ENCODE measurements at places on chromosomes 4 and X.

DNA sequence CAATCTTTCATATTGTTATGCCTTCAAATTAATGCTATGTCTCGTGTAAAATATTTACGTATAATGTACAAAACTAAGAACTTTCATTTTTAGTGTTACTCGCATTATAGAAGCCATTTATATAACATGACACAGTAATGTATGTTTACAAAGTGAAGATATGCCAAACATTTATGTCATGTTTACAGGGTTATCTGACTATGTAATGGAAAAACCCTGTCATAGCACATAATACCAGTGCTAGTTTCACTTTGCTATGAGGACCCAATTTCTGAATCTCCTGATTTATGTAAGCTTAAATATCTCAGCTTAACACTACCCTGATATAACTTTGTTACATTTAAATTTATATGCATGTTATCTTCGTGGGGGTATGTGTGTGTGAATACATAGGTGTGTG lies 233.1 kb downstream of the FAT4 start:
- peak; percentile 4 for DNase-seq

GRCh38 chr4:94581766-94582165 lies 130.0 kb downstream of the PDLIM5 start:
- DNase-seq = no peak

GRCh38 chrX:2635342-2635741 lies 55.8 kb upstream of the CD99 start:
- DNase-seq = no peak

- no peak for DNase-seq
Observed at GRCh38 chr4:105232374-105232773, 85.7 kb downstream of the TET2 start.

GRCh38 chr4:25835384-25835783 lies 27.4 kb downstream of the SEL1L3 start:
- DNase-seq = no peak

DNA sequence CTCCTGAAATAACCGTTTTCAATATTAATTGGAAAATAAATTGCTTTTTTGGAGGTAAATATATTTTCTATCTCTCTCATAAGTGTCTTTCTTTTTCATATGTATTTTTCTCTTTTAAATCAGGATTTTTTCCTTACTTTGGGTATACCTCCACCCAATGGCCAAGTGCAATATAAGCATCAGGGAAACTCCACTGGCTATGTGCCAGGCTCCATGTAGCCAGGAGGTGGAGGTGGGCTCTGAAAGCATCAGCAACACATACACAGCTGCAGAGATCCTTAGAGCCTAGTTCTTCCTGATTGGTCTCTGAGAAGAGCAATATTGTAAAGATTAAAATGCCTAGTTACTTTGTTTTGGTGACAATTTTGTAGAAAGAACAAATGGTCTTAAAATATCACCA lies 3.4 kb downstream of the GABRA2 start:
- DNase-seq = no peak

DNA sequence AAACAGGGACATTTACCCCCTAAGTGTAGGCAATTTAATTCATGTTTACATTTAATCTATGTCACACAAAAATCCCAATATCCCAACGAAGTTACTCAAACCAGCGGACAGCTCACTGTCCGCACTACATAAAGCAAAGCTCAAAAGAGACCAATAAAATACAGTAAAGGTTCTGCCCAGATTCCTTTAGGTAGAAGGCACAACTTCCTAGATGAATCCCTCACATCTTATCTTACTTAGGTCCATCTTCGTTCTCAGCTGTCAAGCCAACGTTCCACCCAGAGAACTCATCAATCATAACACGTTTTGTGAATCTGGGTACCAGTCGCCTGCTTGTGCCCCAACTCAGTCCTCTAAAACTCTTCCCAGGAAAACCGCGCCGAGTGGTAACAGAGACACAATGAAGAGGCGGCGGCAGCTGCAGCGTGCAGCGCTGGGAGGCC lies 1.7 kb downstream of the HNRNPDL start:
- peak; percentile 12 for DNase-seq

- no peak for DNase-seq
Observed at GRCh38 chrX:39518476-39519029, 579.2 kb downstream of the BCOR start.

DNA sequence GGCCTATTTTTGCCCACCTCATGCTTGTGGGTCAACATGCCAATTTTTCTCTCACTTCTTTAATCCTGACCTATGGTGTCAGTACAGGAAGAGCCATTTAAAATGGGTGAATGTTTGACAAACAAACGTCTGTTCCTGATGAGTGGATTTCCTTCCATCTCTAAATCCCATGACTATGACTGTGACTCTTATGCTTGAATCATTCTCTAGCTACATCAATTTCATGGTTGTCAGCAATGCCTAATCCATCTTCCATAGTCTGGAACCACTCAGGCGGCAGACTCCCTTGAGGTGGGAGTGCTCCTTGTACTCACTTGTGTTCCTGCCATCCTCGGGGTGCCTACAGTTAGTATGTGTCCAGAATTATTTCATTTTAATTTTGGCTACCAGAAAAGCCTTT lies 194.9 kb upstream of the RPS6KA3 start:
- DNase-seq = peak; percentile 20

GRCh38 chrX:2647627-2648026 lies 43.5 kb upstream of the CD99 start:
- no peak for DNase-seq

DNA sequence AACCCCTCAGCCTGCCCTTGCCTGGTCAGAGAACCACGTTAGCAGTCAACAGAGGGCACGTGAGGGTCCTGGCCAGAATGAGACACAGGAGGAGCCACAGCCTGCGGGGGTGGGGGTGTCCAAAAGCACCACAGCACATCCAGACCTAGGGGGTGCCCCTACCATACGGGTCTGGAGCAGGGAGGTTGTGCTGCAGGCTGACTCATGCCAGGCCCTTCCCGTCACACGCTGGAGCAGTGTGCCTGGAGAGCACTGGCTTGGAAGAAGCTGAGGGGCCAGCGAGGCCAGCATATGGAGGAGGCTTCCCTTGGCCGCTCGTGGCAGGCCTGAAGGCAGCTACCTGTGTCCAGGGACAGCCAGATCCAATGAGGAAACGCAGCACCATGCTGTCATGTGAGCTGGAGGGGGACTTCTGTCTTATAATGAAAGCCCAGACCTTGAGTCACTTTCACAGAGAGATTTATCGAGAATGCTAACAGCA lies 1.5 kb upstream of the IRAK1 start:
- DNase-seq = peak; percentile 75

- DNase-seq = no peak
Observed at GRCh38 chrX:153526042-153526441, 8.6 kb downstream of the ATP2B3 start.

DNA sequence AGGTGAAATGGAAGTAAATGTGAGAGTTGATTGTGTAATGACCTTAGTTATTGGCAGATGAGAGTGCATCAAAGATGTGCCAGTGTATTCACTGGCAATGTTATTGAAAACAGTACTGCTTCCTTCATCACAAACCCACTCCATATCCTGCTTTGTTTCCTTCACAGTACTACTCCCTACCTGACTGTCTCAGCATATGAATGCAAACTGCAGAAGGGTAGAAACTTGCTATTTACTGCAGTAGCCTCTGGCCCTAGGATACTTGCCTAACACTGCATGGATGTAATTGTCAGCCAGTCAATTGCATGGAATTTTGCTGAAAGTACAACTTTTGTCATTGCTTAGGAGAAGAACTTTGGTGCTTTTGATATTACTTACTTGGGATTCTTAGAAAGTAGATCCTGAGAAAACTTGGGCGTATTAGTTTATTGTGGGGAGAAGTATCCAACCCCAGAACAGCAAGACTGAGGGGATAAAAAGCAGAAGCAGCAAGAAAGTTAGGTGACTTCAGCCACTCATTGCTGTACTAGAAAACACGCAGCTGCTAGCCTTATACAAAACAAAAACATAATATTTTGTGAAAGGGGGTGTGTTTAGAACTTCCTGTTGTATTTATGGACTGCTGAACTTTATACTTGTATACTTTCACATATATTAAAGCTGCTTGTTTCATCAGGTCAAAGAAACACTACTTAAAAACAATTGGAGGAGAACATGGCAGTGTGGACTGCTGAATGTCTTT lies 219.0 kb downstream of the CCNG2 start:
- DNase-seq = no peak

DNA sequence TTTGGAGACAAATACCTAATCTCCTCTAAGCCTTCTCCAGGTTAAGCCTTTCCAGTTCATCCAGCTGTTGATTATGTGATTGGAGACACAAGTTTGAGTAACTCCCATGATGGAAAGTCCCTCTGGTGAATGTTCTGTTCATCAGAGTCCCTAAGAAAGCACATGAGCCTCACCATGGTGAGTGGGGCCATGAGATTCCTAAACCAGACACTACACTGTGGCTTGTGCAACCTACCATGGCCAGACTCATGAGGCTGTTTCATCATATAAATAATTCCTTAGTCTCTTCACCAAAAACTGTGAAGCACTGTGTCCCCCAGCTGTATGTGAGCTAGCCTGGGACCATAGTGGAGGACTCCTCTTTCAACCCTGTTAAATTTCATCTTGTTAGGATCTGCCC lies 14.4 kb downstream of the PKD2 start:
- DNase-seq = no peak

DNA sequence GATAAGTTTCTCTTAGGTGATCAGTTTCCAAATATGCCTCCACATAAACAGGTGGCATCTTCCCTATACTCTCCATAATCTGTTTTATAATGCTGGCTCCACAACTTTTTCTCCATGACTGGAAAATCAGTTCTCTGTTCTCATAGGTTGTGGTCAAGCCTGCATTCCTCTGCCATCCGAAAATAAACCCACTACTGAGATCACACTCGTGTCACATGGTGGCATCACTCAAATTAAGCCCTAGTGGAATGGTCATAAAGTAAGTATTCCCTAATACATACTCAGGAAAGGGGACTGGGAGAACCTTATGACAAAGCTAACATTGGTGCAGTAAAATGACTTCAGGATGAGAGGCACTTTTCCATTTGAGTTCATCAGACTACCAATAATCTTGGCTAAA lies 37.6 kb downstream of the MAGED4B start:
- no peak for DNase-seq

DNA sequence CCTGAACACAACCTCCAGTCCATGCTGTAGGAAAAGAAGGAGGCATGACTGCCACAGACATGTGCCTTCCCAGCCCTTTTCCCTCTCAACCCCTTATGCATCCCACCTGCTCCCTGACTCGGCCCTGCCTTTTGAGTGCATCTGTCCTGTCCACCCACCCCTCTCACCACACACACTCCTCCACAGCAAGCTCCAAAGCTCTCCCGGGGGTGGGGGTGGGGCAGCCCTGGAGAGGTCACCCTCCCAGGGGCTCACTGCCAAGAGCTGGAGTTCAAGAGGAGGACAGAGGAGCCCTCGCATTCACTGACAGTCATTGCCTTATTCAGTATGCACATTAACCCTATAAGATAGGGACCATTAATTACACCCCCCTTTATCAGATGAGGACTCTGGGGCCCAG lies 46.6 kb upstream of the MAMLD1 start:
- no peak for DNase-seq

DNA sequence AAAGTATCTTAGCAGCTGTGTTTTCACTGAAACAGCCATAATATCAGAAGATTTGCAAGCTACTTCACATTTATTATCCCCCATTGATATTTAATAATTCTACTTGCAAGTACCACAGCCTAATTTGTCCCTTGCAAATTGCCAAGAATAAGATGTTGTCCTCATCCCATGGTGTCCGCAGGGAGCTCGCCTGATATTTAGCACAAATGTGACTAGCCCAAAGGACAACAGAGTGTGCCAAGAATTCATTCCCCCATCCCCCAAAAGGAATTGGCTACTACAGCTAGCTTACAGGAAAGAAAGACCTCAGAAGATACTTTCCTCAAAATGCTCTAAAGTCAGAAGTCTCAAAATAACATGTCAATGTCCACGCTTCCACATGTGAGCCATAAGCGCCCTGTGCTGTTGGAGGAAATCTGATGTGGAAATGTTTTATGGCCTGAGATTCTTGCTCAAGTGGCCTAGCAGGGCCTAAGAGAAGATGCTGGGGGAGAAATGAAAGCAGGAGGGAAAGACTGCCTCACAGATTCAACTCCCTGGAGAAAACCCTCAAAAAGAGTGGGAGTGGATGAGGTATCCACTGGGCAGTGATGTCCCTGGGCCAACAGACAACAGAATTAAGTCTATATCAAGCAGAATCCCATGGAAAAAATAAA lies 111.4 kb downstream of the SH3KBP1 start:
- DNase-seq = no peak

DNA sequence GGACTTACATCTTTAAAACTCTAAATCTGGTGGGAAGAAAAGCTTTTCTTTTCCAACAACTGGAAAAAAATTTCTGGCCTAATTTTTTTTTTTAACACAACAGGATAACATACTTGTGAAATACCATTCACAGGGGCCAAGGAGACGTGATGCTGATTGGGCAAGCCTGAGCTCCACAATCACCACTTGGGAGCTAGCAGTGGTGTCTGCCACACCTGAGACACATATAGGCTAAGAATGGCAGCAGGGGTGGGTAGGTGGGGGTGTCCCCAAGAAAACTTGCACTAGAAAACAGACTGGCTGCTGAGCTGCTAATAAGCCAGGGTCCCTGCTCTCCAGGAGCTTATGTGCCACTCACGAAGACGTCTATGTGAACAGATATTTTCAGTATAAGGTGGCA lies 5.6 kb upstream of the PKD2 start:
- no peak for DNase-seq

DNA sequence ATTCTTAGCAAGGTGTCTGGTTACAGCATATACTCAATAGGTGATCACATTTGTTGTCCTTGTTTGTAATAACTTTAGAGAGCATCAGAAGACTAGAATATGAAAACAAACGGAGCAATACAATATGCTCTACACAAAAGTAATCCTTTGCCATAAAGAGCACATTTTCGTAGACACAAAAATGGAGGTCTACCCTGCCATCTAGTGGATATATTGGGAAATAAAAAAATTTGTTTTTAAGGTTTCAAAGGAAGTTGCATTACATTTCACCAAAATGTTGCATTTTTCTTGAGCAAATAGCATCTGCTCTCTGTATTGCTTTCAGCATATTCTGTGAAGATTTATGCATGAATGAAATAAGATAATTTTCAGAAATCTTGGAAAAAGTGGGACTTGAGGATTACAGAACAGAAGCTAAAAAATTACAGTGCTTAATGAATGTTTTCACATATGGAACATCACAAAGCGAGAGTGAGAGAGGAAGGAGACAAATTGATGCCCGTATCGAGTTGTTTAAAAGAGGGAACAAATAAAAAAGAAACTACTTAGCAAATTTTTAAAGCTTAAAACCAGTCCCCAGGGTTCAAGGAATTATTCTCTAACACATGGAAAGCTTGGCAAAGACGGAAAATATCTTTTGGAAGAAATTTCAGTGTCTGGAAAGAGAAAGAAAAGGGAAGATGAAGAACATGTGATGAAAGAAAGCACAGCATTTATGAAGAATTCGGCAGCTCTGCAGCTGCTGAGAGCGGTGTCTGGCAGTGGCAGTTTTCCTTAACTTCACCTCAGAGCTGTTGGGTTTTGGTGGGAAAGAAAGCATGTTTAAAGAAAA lies 390.1 kb downstream of the ANKRD50 start:
- peak; percentile 60 for DNase-seq

DNA sequence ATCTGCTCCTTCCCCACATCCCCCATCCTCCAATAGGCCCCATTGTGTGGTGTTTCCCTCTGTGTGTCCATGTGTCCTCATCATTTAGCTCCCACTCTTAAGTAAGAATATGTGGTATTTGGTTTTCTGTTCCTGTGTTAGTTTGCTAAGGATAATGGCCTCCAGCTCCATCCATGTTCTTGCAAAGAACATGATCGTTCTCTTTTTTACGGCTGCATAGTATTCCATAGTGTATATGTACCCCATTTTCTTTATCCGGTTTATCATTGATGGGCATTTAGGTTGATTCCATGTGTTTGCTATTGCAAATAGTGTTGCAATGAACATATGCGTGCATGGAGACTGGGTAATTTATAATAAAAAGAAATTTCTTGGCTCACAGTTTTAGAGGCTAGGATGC lies 31.5 kb downstream of the GRK4 start:
- no peak for DNase-seq

Data from dermis blood vessel endothelial cell (primary cell).